ENCODE measurements at places on chromosomes 12 and 14.

DNA sequence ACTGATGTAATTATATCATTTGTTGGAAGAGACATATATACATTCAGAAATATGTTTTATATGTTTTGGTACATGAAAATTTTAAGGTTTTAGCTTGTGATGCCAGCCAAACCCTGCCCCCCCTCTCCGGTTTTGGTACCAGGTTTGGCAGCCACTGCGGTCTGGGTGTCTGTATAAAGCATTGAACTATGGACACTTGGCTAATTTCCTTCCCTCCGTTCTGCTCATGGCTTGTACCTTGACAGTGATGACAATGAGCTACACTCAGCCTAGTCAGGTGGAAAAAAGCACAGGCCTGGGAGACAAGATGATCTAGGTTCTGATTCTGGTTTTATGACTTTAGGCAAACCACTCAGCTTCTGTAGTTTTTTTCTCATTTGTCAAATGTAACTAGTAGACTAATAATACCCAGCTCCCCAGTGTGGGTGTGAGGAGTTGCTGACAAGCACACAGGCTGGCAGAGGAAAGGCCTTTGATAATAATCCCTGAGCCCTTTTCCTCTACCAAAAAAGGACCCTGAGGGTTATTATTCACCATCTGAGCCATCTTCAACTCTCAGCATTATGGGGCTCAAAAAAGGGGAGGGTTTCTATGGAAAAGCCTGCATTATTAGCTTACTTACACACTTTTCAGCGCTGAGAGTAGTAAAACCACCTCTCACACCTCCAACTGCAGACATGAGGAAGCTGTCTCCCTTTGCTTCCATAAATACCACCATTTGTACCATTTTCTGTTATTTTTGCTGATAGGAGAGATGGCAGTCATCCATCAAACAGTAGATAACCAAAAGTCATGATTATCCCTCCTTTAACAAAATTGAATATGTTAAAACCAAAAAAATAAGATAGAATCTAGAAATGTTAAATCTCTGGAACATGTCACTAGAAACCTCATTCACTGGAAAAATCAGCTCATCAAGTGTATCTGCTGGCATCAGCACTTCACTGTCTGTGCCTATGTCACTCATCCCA is 76.3 kb upstream of the PSMC1 start:
- DNase-seq = no peak

- no peak for DNase-seq
Observed at GRCh38 chr12:4148418-4149056, 125.0 kb upstream of the CCND2 start.

DNA sequence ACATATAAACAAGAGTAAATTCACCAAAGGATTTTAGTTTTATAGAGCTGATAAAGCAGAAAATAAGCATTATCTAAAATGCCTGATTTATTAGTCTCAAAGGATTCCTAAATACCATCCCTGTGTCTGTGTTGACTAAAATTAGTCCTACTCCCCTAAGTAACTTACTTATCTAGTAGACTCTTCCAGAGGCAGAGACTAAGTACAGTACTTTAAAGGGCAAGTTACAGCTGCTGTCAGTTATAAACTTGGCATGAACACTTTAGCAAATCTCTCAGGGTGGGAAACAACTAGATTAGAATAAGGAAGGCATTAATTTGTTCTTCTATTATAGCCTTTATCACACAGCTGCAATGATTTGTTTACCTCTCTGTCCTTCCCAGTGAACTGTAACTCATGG is 46.0 kb downstream of the ATP2B1 start:
- DNase-seq = peak; percentile 11

DNA sequence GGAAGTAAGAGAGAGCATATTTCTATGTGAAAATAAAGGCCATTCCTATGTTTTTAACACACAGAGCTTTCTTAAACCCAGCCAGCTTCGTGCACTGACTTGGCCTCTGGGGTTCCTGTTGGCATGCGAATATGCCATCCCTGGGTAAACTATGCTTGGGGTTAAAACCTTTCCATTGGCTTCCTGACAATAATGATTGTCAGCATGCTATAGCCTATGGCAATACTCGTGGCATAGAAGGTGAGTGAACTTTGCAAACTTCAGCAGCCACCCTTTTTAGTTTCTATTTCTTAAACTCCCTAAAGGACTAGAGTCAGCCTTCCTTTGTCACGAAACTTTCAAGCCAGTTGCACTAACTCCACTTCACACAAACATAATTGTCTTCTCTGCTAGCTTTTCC is 148.4 kb upstream of the RGS6 start:
- no peak for DNase-seq

DNA sequence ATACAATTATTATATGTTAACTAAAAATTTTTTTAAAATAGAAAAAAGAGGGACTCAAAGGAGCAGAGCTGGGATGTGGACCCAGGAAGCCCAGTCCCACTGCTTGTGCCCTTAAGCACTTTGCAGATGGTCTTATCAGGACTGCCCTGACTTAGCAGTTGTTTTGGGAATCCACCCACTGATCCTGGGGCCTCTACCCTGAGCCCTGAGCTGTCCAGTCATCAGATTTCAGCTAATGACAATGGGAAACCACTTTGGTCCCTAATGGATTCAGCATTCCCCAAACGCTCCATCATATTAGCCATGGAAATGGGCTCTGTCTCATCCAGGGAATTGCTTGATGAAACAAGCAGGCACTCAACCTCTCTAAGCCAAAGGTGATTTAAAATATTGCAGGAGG is 22.5 kb upstream of the WSCD2 start:
- DNase-seq = peak; percentile 33

DNA sequence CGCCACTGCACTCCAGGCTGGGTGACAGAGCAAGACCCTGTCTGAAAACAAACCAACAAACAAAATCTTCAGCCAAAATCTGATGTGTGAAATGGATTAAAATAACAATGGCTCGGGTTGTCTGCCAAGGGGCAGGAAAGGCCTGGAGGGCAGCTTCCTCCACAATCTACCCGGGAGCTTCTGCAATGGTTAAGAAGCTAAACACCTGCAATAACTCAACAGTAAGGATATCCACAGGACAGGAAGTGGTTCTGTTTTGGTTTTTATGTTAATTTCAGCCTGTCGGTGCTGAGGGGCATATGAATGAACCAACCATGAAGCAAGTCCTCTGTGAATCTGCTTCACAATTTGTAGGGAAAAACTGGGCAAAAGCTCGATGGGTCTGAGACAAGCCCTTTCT is 34.4 kb downstream of the RAD52 start:
- DNase-seq = no peak

GRCh38 chr12:30268041-30268440 is 427.6 kb downstream of the IPO8 start:
- DNase-seq = no peak

- peak; percentile 33 for DNase-seq
Observed at GRCh38 chr12:69388371-69388770, 28.8 kb downstream of the YEATS4 start.

GRCh38 chr12:132555686-132556085 is 54.7 kb downstream of the LRCOL1 start:
- DNase-seq = no peak

GRCh38 chr14:93306812-93307211 is 26.0 kb downstream of the BTBD7 start:
- no peak for DNase-seq

- DNase-seq = no peak
Observed at GRCh38 chr14:100549834-100550625, 37.2 kb downstream of the BEGAIN start.

GRCh38 chr14:99260116-99260515 is 11.9 kb downstream of the BCL11B start:
- DNase-seq = no peak

All from NCI-H82 (cell line).